ENCODE measurements at places on chromosomes 7 and 10. TPM values are rescaled to one million over a fixed set of nuclear protein-coding genes. Genes with fewer than 3 reads are reported as not detected.

The GIMAP5 gene
- polyA plus RNA-seq = 819 TPM

The OR13A1 gene
- 0.32 TPM for polyA plus RNA-seq

The WAC gene
- polyA plus RNA-seq = 115 TPM

The DYDC2 gene
- polyA plus RNA-seq = not detected

The CALHM2 gene
- 6.4 TPM for polyA plus RNA-seq

- no peak overlapping the region for H3K4me3 ChIP-seq
- H3K27me3 ChIP-seq = no peaks in the 10 kb centered on the region
- H3K27ac ChIP-seq = no peak overlapping the region
- no peak for DNase-seq
- H3K4me1 ChIP-seq = no peaks in the 10 kb centered on the region
These were observed 272.8 kb upstream of the MKI67 start for GRCh38 chr10:128398999-128399398.

DNA sequence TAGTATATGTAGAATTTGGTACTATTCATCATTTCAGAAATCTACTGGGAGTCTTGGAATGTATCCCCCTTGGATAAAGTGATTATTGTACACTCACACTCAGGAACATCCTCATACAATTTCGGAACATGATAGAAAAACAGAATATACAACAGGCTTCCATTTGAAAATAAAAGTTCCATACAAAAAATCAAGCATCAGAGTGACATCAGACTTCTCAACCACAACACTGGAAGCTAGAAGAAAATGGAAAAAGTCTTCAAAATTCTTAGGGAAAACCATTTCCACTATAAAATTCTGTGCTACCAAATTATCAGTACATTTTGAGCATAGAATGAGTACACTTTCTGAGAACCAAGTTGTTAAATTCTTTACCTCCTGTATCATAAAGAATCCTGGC lies 8.8 kb downstream of the LYZL1 start:
- H3K4me3 ChIP-seq = no peak overlapping the region
- no peaks in the 10 kb centered on the region for H3K27me3 ChIP-seq
- no peaks in the 10 kb centered on the region for H3K36me3 ChIP-seq
- no peak overlapping the region for H3K27ac ChIP-seq

GRCh38 chr7:88586890-88587289 lies 172.6 kb upstream of the ZNF804B start:
- H3K36me3 ChIP-seq = no peaks in the 10 kb centered on the region
- H3K4me1 ChIP-seq = no peaks in the 10 kb centered on the region
- H3K27ac ChIP-seq = no peak overlapping the region
- DNase-seq = no peak
- no peaks in the 10 kb centered on the region for H3K27me3 ChIP-seq
- no peak overlapping the region for H3K4me3 ChIP-seq

DNA sequence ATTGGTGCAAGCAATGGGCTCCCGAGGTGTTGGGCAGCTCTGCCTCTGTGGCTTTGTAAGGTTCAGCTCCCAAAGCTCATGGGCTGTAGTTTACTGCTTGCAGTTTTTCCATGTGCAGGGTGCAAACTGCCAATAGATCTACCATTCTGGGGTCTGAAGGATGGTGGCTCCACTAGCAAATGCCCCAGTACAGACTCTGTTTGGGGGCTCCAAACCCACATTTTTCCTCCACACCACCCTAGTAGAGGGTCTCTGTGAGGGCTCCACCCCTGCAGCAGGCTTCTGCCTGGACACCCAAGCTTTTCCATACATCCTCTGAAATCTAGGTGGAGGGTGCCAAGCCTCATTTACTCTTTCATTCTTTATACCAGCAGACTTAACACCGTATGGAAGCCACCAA lies 17.4 kb upstream of the ZNF37A start:
- no peak for DNase-seq
- no peaks in the 10 kb centered on the region for H3K27me3 ChIP-seq
- no peaks in the 10 kb centered on the region for H3K36me3 ChIP-seq
- no peak overlapping the region for H3K27ac ChIP-seq
- no peaks in the 10 kb centered on the region for H3K4me1 ChIP-seq
- H3K4me3 ChIP-seq = no peak overlapping the region

DNA sequence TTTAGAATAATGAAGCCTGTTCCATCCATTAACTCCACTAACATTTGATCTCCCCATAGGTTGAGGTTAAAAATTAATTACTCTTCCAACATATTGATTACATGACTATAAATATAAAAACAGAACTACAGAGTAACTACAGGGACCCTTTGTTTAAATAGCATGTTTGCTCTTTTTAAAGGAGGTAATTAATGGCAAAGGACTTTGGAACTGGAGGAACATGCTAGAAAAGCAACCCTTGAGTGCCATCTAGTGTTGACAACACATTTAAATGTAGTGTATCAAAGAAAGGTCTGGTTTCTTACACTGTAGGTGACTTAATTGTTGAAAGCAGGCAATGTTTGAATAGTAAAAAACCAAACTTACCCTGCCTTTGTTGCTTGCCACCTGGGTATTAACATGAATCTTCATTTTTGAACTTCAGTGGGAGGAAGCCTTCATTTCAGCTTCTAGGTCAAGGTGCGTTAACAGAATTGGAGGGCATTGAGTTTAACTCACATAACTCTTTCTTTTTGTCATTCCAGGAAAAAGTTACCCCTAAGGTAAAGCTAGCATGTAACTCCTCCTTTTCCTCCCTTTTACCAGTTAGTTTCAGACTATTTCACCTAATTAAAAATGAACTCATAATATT lies 52.6 kb upstream of the CAPZA2 start:
- H3K4me3 ChIP-seq = no peak overlapping the region
- no peaks in the 10 kb centered on the region for H3K36me3 ChIP-seq
- H3K27me3 ChIP-seq = no peaks in the 10 kb centered on the region

GRCh38 chr7:50339990-50340500 lies 35.5 kb downstream of the IKZF1 start:
- H3K4me3 ChIP-seq = peak overlapping the region; percentile 28
- peak; percentile 67 for DNase-seq
- H3K27me3 ChIP-seq = no peaks in the 10 kb centered on the region
- H3K27ac ChIP-seq = peak overlapping the region; percentile 93

DNA sequence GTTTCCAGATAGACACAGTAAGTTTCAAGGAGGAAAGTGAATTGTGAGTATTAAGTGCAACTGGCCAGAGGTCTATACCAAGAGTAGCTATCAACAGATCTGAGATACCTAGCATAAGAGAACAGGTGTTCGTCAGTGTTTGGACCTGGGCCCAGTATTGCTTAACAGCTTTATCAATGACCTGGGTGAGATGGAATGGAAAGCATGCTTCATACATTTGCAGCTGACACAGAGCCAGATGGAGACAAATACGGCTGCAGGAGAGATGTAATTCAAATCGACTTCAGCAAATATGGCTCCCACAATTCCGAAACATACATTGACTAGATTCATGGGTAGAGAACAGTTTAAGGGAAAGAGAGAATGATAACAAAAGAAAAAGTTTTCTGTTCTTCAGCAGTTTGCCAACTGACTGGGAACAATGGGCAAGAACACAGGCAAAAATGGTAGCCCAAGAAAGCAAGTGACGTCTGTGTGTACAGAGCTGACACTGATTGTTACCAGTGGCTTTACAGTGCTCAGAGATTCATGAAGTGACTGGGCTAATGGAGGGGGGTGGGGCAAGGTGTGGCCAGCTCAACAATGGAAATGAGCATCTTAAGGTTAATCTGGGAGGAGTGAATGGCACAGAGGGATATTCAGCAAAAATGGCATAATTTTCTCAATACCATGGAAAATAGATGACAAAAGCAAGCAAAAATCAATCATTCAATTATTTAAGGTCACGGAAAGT lies 28.0 kb upstream of the COBL start:
- no peaks in the 10 kb centered on the region for H3K27me3 ChIP-seq
- H3K27ac ChIP-seq = no peak overlapping the region
- H3K4me1 ChIP-seq = no peaks in the 10 kb centered on the region

- H3K27ac ChIP-seq = no peak overlapping the region
- H3K36me3 ChIP-seq = no peaks in the 10 kb centered on the region
- DNase-seq = no peak
- H3K4me3 ChIP-seq = no peak overlapping the region
These were observed 23.9 kb upstream of the AGFG2 start for GRCh38 chr7:100515072-100515532.

All from naive thymus-derived CD4-positive, alpha-beta T cell (primary cell).